ENCODE measurements at places on chromosomes 1 and 21.

DNA sequence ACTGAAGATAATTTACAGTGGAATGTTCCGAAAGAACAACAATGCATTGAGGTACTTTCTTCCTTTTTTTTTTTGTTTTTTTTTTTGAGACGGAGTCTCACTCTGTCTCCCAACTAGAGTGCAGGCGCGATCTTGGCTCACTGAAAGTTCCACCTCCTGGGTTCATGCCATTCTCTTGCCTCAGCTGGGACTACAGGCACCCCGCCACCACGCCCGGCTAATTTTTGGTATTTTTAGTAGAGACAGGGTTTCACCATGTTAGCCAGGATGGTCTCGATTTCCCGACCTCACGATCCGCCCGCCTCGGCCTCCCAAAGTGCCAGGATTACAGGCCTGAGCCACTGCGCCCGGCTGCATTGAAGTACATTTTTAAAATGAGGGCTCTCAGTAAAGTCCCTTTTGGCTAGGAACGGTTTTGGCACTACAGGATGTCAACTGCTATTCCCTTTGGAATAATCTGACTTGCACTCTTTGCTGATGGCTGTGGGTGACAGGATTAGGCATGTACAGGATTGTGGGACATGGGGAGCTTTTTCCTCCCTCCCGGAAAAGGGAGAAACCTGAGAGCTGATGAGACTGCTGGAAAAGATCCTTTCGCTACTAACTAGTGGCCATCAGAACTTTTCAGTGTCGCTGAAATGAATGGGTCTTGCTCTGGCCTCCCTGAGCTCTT is 56.9 kb upstream of the EDEM3 start:
- no peak for DNase-seq

DNA sequence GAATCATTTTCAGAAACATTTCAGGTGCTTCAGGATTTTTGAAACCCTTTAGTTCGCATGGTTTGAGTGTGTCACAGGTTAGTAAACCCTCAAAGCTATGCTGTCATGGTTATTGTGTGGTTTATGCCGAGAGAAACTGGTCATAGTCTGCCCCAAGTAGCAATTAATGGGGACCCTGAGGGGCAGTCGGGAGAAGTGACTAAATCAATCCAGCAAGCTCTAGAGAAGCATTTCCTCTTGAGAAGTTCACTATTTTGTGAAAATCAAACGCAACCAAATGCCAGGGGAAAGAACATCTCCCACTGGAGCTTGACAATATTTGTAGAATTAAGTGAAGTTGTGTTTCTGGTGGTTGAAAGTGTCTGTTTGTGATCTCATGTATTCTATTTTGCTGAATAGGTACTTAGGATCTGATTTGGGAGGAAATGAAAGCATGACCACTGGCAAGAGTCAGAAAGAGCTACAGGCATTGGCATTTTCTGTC is 63.0 kb upstream of the BACH1 start:
- no peak for DNase-seq

DNA sequence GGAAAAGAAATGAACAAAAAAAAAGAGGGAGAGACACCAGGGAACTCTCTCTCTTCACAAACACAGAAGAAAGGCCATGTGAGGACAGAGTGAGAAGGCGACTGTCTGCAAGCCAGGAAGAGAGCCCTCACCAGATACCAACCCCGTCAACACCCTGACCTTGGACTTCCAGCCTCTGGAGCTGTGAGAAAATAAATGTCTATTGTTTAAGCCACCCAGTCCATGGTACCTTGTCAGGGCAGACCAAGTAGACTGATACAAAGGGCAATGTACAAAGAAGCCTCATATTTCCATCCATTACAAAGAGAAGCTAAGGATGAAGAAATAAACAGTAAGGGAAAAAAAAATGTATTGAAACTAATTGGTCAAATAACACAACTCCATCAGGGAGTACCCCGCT is 146.6 kb downstream of the ZNF281 start:
- no peak for DNase-seq

GRCh38 chr1:8023287-8023994 is 2.7 kb downstream of the ERRFI1 start:
- DNase-seq = no peak
